HT1080 (cell line): ENCODE measurements at places on chromosomes 13 and 19. TPM values are rescaled to one million over a fixed set of nuclear protein-coding genes. Genes with fewer than 3 reads are reported as not detected.

- DNase-seq: no peak
Observed at GRCh38 chr13:61738236-61738750, 322.6 kb upstream of the PCDH20 start.

DNA sequence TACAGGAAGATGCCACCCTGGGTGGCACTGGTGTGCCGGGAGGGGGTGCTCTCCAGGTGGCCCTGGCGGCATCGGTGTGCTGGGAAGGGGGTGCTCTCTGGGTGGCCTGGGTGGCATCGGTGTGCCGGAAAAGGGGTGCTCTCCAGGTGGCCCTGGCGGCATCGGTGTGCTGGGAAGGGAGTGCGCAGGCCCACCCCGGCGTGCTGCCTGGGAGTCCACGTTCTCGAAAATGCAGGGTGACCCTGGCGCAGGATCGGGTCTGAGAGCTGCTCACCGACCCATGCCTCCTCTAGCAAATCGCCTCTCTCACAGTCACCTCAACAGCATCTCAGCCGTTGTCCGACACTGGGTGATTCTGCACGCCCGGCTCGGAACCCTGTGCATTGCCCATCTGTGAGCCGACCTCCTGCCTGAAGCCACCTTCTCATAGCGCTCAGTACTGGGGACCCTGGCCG, 36.4 kb downstream of the RASA3 start:
- no peak for DNase-seq

DNA sequence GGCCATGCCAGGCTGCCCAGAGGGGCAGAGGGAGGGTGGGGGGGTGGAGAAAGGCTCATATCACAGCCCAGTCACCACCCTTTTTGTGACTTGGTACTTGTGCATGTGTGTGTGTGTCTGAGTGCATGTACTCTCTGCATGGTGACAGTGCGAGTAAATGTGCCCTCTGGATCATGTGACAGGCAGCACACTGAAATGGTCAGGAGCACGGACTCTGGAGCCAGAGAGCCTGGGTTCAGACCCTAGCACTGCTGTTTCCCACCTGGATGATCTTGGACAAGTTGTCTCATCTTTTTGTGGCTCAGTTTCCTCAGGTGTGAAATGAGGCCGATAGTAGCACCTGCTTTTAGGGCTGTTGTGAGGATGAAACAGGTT, 2.0 kb downstream of the CIC start:
- DNase-seq: no peak

GRCh38 chr19:55673889-55674288, 1.1 kb upstream of the EPN1 start:
- DNase-seq: no peak

GRCh38 chr19:23882493-23882892, 32.2 kb upstream of the ZNF726 start:
- DNase-seq: no peak

GRCh38 chr19:54273821-54274220, 7.1 kb downstream of the LILRB2 start:
- no peak for DNase-seq

DNA sequence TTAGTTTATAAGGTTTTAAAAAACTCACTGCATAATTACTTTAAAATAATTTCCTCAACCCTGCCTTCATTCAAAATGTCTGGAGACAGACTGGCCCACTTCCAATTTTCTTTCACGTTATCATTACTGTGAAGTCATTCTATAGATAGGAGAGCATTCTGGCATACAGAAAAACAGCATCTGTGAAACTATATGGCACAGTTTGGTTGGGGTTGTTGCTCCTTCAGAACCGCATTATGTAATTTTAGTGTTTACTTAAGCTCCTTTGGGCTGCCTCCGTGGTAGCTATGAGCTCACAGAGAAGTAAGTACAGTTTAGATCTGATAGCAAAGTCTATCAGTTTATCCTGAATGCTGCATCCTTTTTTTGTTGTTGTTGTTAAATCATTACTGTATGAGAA, 104.3 kb downstream of the KCNRG start:
- DNase-seq: no peak

GRCh38 chr13:41775251-41775650, 185.7 kb downstream of the VWA8 start:
- no peak for DNase-seq

DNA sequence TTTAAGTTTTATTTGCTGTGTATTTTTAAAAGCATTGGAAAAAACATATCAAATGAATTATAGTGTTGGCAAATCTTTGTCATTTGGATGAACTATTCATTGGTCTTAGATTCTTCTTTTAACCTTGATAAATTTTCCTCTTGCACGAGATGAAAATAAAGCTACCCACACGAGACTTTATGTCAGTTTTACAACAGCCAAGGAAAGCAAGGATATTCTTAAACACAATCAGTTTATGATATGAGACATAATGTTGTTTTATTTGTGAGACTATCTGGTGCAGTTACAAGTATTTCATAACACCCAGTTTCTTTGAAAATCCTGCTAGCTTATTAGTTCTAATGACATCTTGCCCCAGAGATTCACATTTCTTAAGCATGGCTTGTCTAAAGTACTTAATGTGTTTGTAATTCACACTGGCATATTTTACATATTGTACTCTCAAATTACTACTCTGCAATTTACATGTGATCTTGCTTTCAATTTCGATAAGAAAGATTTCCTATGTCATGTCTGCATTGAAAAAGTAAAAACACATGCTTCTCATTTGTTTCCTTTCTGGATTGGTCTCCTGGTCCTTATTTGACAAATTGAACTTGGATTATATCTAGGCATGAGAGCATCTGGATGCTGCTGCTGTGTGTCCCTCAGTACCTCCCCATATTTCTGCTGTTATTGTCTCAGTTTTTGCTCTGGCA, 955.5 kb upstream of the PCDH9 start:
- DNase-seq: no peak

DNA sequence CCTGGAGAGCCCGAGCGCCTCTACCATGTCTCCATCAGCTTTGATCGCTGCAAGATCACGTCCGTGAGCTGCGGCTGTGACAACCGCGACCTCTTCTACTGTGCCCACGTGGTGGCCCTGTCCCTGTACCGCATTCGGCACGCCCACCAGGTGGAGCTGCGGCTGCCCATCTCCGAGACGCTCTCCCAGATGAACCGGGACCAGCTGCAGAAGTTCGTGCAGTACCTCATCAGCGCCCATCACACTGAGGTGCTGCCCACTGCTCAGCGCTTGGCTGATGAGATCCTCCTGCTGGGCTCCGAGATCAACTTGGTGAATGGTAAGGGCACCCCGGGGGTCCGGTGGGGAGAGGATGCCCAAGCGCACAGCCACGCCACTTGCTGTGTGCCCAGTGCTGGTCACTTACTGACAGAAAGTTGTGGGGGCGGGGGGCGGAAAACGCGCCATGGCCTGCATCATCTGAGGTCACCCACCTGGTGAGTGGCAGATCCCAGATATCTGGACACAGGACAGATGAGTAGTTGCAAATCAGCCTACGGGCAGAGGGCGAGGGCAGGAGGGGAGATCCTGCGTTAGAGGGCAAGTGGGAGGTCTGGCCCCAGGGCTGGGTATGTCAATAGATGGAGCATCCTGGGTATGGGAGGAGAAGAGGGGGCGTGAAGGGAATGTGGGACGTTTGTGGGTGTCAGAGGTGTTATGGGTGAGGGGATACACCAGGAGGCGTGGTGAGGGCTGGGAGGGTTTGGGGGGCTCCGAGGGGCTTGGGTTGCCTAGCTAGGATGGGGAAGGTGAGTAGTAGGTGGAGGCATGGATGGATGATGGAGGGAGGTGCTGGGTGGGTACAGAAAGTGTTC, 9.8 kb downstream of the ZSWIM4 start:
- DNase-seq: no peak

DNA sequence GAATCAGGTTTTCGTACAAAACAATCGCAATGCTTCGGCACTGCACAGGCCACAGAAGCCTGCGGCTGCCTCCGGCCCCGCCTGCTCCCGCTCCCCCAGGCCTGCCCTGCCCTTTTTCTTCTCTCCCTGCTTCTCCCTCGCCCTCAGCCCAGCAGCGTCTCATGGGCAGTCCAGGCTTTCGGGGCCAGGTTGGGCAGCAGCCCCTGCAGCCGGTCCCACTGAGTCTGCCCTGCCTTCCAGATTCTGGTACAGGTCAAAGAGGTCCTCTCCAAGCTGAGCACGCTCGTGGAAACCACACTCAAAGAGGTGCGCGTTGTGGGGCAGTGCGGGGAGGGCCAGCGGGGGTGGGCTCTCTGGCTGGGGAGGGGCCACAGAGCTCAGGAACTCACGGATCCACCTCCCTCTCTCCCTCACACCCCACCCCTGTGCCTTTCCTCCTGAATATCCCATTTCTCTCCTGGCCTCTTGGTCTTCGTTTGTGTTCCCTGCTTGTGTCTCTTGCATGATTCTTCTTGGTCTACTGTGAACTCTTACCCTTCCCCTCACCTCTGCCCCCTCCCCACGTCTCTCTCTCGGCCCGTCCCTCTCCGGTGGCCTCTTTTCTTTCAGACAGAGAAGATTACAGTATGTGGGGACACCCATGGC, 30.1 kb downstream of the CCDC8 start:
- DNase-seq: no peak

- DNase-seq: no peak
Observed at GRCh38 chr13:74027161-74027779, 106.9 kb downstream of the KLF12 start.

- no peak for DNase-seq
Observed at GRCh38 chr13:20141238-20142022, 19.4 kb downstream of the GJA3 start.

- no peak for DNase-seq
Observed at GRCh38 chr19:39494661-39495060, 4.1 kb upstream of the DLL3 start.

GRCh38 chr13:73981595-73981994, 152.6 kb downstream of the KLF12 start:
- no peak for DNase-seq

GRCh38 chr19:36081894-36082293, 27.2 kb downstream of the WDR62 start:
- DNase-seq: no peak

- DNase-seq: no peak
Observed at GRCh38 chr13:106774621-106775020, 206.7 kb upstream of the ARGLU1 start.

GRCh38 chr13:62482351-62482750, 1066.7 kb upstream of the PCDH20 start:
- DNase-seq: peak; percentile 32

DNA sequence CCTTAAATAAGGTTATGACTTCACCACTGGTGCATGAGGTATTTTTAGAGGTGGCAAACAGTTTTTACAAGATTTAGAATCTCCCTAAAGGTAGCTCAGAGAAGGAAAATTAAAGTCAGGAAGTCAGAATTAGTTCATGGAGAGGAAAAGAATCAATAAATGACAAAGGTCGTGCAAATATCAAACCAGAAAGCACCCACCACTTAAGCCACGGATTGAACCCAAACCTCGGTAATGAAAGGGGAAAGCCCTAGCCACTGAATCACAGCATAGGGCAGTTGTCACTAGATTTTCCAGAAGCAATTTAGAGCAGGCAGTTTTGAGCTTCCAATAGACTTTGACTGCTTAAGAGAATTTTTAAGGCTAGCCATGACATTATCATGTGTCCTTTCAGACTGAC, 1590.4 kb downstream of the SLITRK1 start:
- no peak for DNase-seq

GRCh38 chr19:17835182-17836006, 12.4 kb downstream of the JAK3 start:
- DNase-seq: no peak

DNA sequence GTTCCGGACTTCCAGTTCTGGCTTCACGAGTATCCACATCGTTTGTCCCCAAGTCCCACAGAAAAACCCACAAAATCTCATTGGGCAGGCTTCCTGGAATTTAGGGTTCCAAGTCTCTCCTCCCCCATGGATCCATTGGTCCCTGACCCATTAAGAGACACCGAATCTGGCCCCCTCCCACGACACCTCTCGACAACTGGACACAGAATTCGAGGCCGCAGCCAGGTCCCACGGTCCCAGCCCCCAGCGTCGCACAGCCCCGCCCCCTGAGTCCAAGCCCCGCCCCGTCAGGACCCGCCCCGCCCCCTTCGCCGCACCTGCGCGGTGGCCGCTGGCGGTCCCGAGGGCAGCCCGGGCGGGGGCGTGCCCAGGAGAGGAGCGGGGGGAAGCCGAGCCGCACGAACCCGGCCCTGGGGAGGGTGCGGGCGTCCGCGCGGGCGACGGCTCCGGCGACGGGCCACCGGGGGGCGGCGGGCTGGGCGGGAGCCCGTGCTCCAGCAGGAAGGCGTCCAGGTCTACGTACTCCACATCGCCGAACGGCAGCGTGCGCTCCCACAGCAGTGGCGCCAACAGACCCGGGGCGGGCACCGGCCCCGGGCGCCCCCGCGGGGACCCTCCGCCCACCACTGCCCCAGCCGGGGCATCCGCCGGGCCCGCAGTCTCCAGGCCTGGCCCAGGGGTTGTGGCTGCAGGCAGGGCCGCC, 1.8 kb downstream of the DBP start:
- DNase-seq: no peak

DNA sequence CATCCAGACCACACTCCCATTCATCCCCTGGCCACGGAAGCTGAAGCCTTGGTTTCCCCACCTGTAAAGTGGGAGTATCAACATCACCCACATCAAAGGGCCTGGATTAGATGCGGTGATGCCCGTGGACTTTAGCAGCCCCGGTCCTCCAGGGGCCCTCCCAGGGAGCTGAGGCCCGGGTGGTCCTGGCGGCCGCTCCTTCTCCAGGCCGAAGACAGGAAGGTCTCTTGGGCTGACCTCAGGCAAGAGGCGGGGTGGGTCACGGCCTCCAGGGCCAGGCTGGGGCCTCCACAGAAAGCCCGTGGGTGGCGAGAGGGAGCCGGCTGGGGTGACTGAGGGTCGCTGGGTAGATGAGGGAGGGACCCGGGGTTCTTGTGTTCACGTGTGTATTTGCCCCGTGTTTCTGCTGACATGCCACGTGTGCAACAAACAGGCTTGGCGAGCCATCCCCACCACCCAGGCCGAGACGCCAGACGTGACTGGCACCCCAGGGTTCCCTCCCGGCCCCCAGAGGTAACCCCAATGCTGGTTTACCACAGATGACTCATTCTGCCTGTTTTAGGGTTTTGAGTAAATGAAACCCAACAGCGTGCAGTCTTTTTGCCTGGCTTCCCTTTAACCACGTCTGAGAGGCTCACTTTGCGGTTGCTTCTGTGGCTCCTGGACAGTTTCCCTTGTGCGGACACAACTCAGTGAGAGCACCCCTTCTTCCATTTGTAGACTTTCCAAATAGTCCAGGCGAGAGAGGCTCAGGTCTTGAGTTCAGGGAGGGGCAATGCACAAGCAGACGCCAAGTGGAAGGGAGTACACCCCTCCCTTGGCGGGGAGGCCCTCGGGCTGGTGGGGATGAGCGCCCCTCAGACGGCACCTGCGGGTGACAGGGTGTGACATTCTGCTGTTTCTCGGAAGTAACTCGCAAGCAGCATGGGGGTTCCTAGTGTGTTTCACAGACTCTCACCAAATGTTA, 42.9 kb downstream of the C13orf46 start:
- DNase-seq: no peak

- no peak for DNase-seq
Observed at GRCh38 chr19:46495786-46496099, at the start of gene PNMA8B. Gene PNMA8B (minus strand): TSS chr19:46495867. CDS start chr19:46495465, 402 bp downstream.

ZNF99 gene
- total RNA-seq: not detected in 2 replicates

EEF1AKMT1 gene
- total RNA-seq: 6.0 and 10.0 TPM in 2 replicates

MEIS3 gene
- 3.2 and 6.3 TPM in 2 replicates for total RNA-seq

ATP4A gene
- not detected in 2 replicates for total RNA-seq

UBE2L5 gene
- total RNA-seq: 0.08 TPM in 1 of 2 replicates, not detected in the other

DBP gene
- 10.3 and 11.1 TPM in 2 replicates for total RNA-seq

ZNF534 gene
- 0.33 and 0.51 TPM in 2 replicates for total RNA-seq

UBL3 gene
- total RNA-seq: 7.1 and 8.6 TPM in 2 replicates

VAV1 gene
- total RNA-seq: not detected in 2 replicates
